ENCODE measurements at places on chromosomes 1 and 21.

DNA sequence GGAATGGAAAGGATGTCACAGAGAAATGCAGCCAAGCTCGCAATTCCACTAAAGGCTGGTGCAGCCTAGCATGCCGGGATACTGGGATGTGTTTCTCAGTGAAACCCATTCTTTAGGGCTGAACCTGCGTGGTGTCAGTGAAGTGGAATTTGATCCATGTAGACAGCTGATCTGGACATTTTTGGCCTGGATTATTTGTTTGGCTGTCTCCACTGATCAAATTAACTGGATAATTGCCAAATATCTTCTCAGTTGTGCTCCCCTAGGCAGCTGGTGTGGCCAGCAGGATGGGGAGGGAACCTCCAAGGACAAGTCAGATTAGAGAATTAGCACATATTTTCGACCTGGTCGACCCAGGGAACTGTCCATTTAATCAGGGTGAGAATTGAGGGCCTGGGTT lies 318.4 kb downstream of the RPS6KC1 start:
- DNase-seq: no peak

GRCh38 chr1:219324629-219325367 lies 151.1 kb downstream of the LYPLAL1 start:
- peak; percentile 88 for DNase-seq

DNA sequence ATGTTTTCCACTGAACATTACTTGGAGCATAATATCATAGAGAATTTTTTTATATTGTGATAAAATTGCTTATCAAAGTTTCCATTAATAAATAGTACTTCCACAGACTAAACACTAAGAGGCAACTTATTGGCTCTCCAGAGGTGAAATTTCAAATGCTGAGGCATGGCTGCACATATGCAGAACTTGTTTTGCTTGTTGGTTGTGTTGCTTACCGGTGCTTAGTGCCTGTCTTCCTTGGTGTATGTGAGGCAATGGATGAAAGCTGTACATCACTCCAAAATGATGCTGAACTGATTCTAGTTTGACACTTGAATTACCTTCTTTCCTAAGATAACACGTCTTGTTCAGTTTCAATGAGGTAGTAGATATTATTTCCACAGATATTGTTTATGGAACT lies 29.8 kb upstream of the GPR52 start:
- no peak for DNase-seq

DNA sequence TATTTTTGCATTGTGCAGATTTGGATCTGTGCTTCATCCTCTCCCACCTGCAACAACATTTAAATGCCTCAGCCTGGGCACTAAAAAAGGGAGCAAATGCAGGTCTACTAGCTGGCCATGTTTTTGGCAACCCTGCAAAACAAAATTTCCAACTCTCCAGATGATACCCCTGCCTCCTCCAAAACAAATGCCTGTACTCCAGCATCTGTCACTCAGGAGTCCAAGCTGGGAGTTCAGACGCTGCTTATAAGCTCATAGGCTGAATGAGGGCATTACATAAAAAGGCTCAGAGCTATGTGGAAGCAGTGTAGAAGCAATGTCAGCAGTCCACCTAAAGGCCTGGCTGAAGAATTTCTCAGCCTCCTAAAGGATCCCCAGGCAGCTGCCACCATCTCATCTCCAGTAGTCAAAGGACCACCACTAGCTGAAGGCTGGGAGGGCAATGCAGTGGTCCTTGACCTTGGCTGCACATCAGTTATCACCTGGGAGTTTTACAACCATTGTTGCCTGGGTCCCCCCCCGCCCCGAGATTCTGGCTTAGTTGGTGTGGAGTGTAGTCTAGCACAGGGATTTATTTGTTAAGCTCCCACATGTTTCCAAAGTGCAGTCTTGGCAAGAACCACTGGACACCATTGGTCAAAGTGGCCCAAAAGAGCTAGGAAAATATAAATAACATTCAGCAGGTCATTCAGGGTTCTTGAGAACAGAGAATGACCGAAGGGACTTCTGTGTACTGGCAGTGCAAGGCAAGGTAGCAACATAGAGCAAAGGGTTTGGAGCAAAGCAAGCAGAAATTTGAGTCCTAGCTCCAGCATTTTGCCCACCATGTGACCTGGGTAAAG lies 57.2 kb downstream of the ITPKB start:
- no peak for DNase-seq

DNA sequence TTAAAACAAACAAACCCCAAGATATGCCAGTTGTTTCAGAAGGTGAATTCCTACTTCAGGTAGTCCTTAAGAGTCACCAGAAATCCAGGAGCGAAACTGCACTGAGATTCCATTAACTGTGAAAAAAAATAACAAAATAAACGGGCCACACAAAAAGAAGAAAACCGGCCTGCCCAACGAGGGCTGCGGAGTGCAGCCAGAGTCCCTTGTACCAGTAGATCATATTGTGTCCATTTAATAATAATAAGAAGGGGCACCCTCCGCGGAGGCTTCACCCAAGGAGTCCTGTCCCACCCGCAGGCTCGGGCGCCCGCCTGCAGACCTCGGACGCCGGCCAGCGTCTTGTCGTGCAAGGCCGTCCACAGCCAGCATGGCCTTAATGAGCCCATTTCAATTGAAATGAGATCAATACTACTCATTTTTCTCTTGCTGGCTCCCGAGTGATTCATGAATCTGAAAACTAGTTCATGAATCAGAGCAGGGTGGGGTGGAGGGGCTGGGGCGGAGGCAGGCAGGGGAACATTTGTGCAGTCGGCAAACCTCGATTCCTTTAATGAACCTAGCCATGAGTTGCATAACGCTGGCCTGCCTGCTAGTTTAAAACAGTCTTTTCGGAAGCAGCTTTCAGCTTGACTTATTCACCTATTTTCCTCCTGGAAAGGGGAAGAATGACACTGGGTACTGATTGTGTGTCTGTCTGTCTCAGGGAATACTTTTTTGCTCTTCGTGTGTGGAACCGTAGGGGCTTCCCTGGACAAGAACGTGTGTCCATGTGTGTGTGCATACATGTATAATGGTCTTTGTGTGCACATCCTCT lies 113.1 kb upstream of the IRF2BP2 start:
- DNase-seq: peak; percentile 75

Data from RCC 7860 (cell line).